ENCODE measurements at places on chromosomes 7 and 10. TPM values are rescaled to one million over a fixed set of nuclear protein-coding genes. Genes with fewer than 3 reads are reported as not detected.
A peak's percentile ranks its signal among the peaks of the same experiment; 100 is the strongest.

TAC1 gene
- total RNA-seq, result 8.7 TPM

PTPN20 gene
- not detected for total RNA-seq

CTAGE4 gene
- total RNA-seq, result 3.4 TPM

DNA sequence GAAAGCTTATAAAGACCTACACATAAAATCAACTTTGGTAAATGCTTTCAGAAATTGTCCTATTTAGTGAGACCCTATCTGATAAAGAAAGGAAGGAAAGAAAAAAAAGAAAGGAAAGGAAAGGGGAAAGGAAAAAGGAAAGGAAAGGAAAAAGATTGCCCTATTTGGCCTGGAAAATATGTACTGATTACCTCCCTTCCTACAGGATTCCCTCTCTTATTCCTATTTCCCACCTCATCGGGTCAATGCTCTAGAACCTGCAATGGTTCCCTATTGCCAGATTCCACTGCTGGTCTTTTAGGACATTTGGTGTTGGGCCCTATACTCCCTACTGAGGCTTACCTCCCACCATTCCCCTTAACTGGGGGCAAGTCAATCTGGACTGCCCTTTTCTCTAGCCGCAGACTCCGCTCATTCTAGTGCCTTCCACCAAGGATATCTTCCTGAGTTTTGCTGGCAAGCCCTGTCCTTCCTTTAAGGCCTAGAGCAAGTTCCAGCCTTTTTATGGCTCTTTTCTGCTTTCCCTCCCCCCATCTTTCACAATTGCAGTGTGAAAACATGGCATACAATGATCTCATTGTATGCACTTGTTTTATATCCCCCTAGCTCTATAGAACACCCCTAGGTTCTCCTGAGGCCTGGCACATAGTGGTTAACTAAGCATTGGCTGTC, 4.4 kb downstream of the DDIT4 start:
- no peak for DNase-seq

DNA sequence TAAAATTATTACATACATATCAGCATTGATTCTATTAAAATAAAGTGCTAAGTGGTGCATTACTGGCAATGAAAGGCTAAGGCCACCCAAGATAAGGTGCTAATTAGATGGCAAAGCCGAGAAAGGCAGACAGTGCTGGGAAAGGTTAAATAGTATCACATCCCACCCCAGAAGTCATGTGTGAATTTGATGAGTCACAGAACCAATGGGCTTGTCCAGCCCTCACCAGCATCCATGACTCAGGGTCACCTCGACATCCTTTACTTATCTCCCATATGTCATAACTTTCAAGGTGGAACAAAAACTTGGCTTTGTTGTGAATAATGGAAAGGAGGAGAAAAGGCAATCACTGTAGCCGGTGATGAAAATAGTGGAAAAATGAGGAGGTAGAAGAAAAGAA, 459.1 kb downstream of the PLXNA4 start:
- DNase-seq, result no peak

GRCh38 chr7:42128703-42129102, 108.3 kb downstream of the GLI3 start:
- DNase-seq, result peak; percentile 45

TMEM270 gene
- total RNA-seq, result not detected

NPTX2 gene
- 29.9 TPM for total RNA-seq

MYH16 gene
- not detected for total RNA-seq

GRCh38 chr10:27646604-27647175, 98.9 kb downstream of the MKX start:
- DNase-seq, result no peak

GRCh38 chr10:52048051-52048450, 266.0 kb upstream of the DKK1 start:
- DNase-seq, result no peak

SYNPO2L gene
- total RNA-seq, result not detected

FXYD4 gene
- total RNA-seq, result not detected

TWIST1 gene
- 0.24 TPM for total RNA-seq

- DNase-seq, result no peak
These were observed 68.4 kb upstream of the DUSP5 start for GRCh38 chr10:110429301-110429700.

DNA sequence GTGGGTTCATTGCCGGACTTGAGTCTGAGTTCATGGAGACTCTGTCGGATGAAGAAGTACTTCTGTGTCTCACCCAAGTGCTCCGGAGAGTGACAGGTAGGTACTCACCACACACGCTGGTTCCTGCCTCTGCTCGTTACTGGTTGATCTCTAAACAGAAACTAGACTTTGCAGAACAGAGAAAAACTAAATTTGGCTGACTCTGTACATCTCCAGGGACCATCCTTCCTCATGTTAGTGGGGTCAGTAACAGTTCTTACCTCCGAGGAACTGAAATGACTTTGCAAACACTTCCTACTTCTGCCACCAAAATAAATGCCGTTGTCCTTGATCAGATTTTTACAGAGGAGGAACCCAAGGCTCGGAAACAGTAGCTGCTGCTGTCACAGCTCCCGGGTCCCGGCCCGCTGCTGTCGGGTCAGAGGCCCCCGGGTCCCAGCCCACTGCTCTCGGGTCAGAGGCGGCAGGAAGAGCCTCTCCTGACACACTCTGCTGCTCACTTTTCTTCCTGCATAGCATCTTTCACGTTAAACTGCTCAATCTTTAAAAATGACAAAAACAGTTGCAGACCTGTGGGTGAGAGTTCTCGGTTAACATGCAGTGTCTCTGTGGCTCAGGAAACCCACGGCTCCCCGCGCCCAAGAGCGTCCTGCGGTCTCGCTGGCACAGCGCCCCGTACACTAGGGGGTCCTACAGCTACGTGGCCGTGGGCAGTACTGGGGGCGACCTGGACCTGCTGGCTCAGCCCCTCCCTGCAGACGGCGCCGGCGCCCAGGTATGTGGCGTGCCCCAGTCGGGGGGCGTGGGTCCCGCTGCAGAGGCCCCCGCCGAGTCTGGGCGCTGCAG, 4.8 kb upstream of the MTG1 start:
- no peak for DNase-seq

- no peak for DNase-seq
These were observed 5.8 kb upstream of the FHIP2A start for GRCh38 chr10:114815791-114816190.

- DNase-seq, result peak; percentile 14
These were observed 14.5 kb upstream of the EGR2 start for GRCh38 chr10:62830679-62831078.

GRCh38 chr7:148927123-148928045, 43.3 kb upstream of the EZH2 start:
- DNase-seq, result no peak

CHAT gene
- total RNA-seq, result not detected

ZNF488 gene
- 5.2 TPM for total RNA-seq

GRCh38 chr10:61835069-61835945, 66.2 kb upstream of the ARID5B start:
- peak; percentile 75 for DNase-seq

BAIAP2L1 gene
- total RNA-seq, result 38.3 TPM

STK31 gene
- total RNA-seq, result 0.31 TPM

LEP gene
- not detected for total RNA-seq

DNA sequence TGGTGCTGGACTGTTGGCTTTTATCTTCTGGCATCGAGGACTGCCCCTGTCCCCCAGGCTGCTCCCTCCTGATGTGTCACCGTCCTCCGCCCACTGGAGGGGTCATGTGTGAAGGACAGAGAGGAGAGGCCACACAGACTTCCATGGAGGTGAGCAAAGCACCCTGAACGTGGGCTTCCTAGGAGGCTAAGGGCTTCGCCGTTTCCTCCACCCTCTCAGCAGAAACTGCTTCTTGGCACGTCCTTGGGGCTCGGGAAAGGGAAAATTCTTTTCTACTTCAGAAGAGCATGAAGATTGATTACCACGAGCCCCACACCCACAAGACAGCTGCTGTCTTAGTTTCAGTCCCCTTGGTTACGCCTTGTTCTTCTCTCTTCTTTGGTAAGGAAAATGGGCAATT, 218.2 kb downstream of the CCDC3 start:
- no peak for DNase-seq

- no peak for DNase-seq
These were observed 33.8 kb upstream of the PRLHR start for GRCh38 chr10:118629211-118629610.

DNA sequence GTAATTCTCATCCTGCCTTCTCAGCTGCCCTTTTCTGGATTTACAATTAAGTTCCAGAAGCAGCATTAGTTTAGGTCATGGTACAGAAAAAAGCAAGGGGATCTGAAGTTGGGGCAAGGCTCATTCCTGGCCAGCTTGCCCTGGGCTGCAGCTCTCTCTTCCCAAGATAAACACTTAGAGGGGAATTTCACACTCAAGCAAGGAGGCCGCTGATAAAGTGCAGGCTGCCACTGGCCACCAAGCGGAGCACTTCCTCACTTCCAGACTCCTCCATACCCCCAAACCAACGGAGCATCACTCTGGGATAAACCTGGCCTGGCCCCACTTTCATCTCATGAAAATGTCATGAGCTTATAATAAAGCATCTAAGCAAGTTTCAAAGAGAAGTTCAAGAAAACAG, 445.5 kb upstream of the MKI67 start:
- peak; percentile 28 for DNase-seq

DNA sequence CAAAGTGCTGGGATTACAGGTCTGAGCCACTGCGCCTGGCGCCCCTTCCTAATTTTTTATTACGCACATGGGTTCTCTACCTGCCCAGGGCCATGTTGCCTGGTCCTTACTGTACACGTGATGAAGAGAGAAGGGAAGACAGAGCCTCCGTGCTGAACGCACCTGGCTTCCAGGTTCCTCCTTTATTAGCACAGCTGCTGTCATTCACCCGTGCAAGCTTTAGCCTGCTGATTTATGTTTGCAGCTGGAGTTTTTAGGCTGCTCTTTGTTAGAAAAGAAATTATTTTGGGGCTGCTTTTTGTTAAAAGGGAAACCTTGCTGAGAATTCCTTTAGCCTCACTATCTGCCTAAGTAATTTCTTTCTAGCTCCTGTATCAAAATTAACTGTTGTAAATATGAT, 417.0 kb downstream of the CALN1 start:
- no peak for DNase-seq

DNA sequence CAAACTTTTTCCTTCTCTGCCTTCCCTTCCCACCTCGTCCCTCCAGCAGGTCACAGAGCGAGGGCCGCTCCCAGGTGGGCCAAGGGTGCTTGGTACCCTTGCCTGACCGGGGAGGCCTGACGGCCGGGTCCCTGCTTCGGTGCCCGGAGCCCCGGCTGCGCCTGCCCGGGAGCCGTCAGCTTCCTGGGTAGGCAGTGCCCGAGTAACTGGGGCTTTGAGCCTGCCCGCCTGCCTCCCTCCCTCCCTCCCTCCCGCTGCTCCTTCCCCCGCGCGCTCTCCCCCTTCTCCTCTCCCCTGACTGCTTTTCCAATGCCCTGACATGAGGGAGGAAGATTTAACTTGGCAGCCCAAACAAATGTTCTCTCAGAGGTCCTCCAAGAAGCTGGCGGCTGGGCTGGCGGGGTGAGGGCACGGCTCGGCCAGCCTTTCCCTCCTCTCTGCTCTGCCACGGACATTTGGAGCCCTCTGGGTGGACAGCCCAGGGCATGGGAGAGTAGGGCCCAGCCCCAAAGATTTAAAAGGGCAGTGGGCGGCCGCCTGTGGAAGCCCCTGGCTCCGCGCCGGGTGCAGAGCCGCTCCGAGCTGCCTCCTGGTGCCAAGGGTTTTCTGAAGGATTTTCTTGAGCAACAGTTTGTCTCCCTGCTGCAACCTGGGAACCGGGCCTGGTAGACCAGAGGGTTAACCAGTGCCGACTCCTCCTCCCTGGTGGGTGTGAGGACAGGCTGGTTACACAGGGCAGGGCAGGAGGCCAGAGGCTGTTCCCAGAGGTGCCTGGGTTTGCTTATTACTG, 2.0 kb downstream of the ZMIZ1 start:
- DNase-seq, result peak; percentile 68

GLI3 gene
- 17.0 TPM for total RNA-seq

- peak; percentile 21 for DNase-seq
These were observed 44.3 kb downstream of the TET1 start for GRCh38 chr10:68604441-68604840.

TFEC gene
- total RNA-seq, result not detected

DNA sequence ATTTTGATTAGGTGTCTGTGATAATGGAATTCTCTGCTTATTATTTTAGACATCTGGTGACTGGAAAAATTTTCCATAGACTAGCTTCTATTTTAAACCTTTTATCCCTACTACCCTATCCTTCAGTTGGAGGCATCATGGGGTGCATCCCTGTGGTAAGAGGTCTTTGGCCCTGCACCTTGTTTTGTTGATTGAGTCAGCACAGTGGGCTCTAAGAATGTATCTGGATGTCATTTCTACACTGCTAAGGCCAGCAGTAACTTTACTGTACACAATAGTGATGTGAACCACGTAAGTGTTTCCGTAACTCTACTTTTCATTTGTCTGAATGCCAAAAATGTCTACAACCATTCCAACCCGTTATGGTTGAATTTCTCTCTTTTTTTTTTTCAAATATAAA, 75.6 kb downstream of the ADAM22 start:
- no peak for DNase-seq

GRCh38 chr7:119065966-119066365, 841.5 kb downstream of the ANKRD7 start:
- DNase-seq, result no peak

EBLN1 gene
- not detected for total RNA-seq

DNA sequence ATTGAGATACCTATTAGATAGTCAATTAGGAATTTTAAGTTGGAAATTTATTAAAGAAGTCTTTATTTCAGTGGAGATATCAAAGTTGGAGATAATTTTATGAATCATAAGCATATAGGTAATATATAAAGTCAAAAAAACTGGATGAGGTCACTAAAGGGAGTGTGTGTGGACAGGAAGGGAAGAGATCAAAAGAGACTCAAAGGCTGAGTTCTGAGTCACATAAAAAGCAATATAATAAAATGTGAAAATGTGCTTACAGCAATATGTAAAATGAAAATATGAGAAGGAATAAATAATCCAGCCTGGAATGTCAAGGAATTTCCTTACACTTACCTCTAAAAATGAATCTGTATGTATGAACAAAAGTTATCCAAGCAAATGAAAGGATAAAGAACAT, 583.3 kb upstream of the SORCS1 start:
- DNase-seq, result no peak
